Psoas muscle (tissue), 8 donors: ENCODE measurements at places on chromosomes 13 and 19. TPM values are rescaled to one million over a fixed set of nuclear protein-coding genes. Genes with fewer than 3 reads are reported as not detected.

TEX29 gene
- total RNA-seq = 1.2 TPM

ZNF723 gene
- not detected for total RNA-seq

NLRP11 gene
- total RNA-seq = not detected

- H3K4me1 ChIP-seq = no peaks in the 10 kb centered on the region
- H3K4me3 ChIP-seq = no peak overlapping the region
- H3K27me3 ChIP-seq = no peaks in the 10 kb centered on the region
- no peak for DNase-seq
These were observed 214.7 kb downstream of the VWA8 start for GRCh38 chr13:41746259-41746658.

DNA sequence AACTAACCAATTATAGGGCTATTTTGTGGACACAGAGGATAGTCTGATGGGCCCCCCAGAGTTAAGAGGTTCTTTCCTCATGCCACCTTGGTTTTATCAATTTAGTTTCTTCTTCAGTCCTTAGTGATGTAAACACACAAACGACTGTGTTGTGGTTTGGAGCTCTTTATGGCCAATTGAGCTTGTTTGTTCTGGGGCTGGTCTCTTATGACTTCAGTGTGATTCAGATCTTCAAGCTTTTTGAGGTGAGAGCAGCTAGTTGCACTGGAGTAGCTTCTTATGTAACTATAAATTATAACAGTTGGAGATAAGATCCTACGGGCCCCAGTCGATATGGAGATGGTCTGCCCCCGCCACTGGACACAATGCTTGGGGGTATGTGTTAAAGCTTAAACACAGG, 22.0 kb upstream of the GJB6 start:
- H3K27me3 ChIP-seq = no peaks in the 10 kb centered on the region
- H3K27ac ChIP-seq = no peak overlapping the region
- H3K4me3 ChIP-seq = no peak overlapping the region
- no peaks in the 10 kb centered on the region for H3K36me3 ChIP-seq
- H3K4me1 ChIP-seq = no peaks in the 10 kb centered on the region

GRCh38 chr13:39144941-39145533, 106.8 kb downstream of the NHLRC3 start:
- peak; percentile 56 for DNase-seq
- no peaks in the 10 kb centered on the region for H3K4me1 ChIP-seq
- no peaks in the 10 kb centered on the region for H3K27me3 ChIP-seq
- H3K4me3 ChIP-seq = peak overlapping the region; percentile 12
- no peaks in the 10 kb centered on the region for H3K36me3 ChIP-seq

GRCh38 chr13:59299584-59299983, 864.1 kb downstream of the DIAPH3 start:
- no peaks in the 10 kb centered on the region for H3K27me3 ChIP-seq
- no peak overlapping the region for H3K27ac ChIP-seq
- no peaks in the 10 kb centered on the region for H3K36me3 ChIP-seq
- H3K4me1 ChIP-seq = no peaks in the 10 kb centered on the region
- DNase-seq = no peak

GRCh38 chr19:29741776-29742175, 26.7 kb upstream of the C19orf12 start:
- H3K4me1 ChIP-seq = no peaks in the 10 kb centered on the region
- DNase-seq = no peak
- no peak overlapping the region for H3K27ac ChIP-seq
- no peaks in the 10 kb centered on the region for H3K36me3 ChIP-seq

DNA sequence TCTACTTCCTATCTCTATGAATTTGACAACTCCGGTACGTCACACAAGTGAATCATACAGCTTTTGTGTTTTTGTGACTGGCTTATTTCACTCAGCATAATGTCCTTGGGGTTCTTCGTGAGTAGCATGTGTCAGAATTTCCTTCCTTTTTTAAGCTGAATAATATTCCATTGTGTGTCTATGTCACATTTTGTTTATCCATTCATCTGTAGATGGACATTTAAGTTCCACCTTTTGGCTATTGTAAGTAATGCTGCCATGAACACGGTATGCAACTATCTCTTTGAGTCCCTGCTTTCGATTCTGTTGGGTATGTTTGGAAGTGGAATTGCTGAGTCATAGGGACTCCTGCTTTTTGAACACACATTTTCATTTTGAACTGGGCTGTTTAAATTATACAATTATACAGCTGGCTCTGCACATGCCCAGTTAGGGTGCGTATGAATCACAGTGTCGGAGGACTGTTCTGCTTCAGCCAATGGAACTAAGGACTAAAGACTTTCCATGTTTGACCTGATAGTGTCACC, 43.0 kb upstream of the C13orf42 start:
- H3K4me1 ChIP-seq = no peaks in the 10 kb centered on the region
- DNase-seq = no peak
- no peaks in the 10 kb centered on the region for H3K27me3 ChIP-seq
- H3K27ac ChIP-seq = no peak overlapping the region
- H3K36me3 ChIP-seq = no peaks in the 10 kb centered on the region

DNA sequence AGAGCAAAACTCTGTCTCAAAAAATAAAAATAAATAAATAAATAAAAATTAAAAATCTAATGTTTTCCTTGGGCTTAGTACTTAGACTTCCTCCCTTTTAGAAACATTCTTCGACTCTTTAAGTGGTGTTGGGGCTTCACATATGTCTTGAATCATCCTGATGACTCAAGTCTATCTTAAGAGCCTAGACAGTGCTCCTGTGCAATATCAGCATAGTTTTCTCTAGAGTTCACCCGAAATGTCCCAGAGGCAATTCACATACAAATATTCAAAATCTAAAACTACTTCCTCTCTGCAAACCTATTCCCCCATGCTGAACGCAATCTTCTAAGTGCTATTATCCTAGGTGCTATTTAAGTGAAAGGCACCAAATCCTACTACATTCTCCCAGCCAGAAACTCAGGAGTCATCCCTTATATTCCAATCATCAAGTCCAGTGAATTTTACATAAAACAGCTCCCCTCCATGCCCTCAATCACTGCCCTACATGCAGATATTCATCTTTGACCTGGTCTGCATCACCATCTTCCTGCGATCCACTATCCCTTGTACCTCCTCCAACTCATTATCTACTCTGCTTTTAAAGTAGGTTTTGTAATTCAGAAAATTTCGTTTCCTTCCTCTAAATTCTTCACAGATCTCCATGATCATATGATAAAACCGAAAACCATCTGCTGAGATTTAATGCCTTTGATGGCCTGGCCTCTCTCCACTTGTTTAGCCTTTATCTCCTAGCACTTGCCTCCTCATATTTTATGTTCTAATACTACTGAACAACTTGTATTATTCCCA, 102.7 kb downstream of the ELF1 start:
- H3K27ac ChIP-seq = no peak overlapping the region
- no peak overlapping the region for H3K4me3 ChIP-seq
- H3K4me1 ChIP-seq = peaks cover 6% of the 10 kb centered on the region
- no peaks in the 10 kb centered on the region for H3K27me3 ChIP-seq

DNA sequence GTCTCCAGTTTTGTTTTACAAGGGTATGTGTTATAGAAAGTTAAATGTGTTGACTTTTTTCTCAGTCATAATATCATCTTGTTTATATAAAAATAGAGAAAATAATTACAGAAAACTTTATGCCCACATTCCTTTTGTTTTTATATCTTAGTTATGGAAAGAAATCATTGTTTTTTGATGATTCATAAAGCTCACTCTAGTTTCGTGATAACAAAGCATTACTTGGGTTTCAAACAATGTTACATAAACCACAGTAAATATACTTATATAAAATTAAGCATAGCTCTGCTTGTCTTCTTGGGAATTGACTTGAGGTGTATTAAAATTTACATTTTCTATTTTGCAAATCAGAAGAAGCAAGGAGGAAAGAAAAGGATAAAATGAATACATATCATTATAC, 111.8 kb downstream of the SGCG start:
- no peaks in the 10 kb centered on the region for H3K4me1 ChIP-seq
- no peak overlapping the region for H3K27ac ChIP-seq
- no peaks in the 10 kb centered on the region for H3K36me3 ChIP-seq
- H3K4me3 ChIP-seq = no peak overlapping the region
- H3K27me3 ChIP-seq = no peaks in the 10 kb centered on the region

- no peaks in the 10 kb centered on the region for H3K27me3 ChIP-seq
- no peaks in the 10 kb centered on the region for H3K36me3 ChIP-seq
- H3K4me1 ChIP-seq = no peaks in the 10 kb centered on the region
- no peak overlapping the region for H3K27ac ChIP-seq
These were observed 89.2 kb downstream of the DHRS12 start for GRCh38 chr13:51714663-51715168.

DNA sequence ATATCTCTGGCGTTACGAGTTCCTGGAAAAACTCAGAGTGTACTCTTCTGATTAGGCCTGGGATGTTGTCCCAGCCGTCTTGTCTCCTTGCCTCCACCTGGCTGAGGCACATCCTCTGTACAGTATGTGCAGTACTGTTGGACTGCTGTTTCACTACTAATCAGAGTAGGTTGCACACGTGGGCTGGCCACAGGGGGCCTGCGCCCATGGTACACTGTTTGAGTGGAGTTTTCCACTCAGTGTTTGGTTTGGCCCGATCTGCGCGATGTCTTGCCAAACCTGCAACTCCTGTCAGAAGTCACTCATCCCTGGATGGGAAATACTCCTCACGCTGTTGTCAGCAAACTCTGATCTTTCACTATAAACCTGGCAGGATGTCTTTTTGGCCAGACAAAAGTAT, 189.6 kb upstream of the CSNK1A1L start:
- peaks cover 3% of the 10 kb centered on the region for H3K27me3 ChIP-seq
- no peak overlapping the region for H3K4me3 ChIP-seq
- H3K4me1 ChIP-seq = no peaks in the 10 kb centered on the region
- no peak overlapping the region for H3K27ac ChIP-seq
- peak; percentile 37 for DNase-seq
